NCI-H1417 (cell line): ENCODE measurements at places on chromosomes 4 and X.

- no peak for DNase-seq
Observed at GRCh38 chrX:96314985-96315384, 369.7 kb upstream of the DIAPH2 start.

- DNase-seq: no peak
Observed at GRCh38 chr4:152188801-152189200, 347.1 kb downstream of the FBXW7 start.

- no peak for DNase-seq
Observed at GRCh38 chrX:42948723-42949657, 171.0 kb upstream of the PPP1R2C start.

DNA sequence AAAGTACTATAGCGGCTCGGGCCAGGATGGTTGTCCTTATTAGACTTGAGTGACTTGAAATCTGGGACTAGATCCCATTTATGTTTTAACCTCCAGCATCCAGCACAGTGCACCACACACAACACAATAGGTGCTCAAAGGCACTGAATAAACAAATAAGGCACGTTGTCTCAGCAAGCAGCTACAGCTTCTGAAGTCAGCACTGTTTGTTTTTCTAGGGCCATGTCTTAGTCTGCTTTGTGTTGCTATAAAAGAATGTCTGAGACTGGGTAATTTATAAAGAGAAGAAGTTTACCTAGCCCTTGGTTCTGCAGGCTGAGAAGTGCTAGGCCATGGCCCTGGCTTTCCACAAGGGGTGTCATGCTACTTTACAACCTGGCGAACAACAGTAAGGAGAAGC lies 102.1 kb upstream of the LNX1 start:
- DNase-seq: no peak

- DNase-seq: no peak
Observed at GRCh38 chrX:47749185-47749967, 87.3 kb upstream of the ZNF81 start.

DNA sequence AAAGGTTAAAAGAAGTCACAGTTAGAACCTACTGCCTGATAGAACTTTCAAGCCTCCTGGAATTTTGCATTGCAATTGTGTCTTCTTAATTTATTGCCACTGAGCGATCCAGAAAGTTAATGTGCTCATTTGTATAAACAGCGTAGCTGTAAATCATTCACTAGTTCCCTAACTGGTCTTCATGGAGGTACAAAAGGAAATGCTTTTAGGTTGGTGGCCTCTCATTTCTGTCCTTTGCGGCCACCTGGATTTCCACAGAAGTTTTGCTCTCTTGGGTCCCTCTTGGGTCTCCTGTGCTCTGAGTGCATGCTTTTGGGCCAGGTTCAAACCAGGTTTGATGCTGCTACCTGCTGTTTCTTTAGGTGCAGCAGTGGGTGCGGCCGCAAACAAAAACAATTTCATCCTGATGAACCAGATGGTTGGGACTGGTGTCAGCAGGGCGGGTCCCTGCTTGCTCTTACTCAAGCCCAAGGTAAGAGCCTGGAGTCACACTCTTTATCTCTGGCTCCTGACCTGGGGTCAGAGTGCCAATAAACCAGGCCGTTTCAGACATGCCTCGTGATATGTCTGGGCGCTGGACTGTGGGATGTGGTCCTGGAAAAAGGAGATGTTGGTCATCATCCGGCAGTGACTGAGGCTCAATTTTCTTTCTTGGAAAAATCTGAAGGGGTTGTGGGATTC lies 270.1 kb downstream of the PTTG2 start:
- DNase-seq: no peak

DNA sequence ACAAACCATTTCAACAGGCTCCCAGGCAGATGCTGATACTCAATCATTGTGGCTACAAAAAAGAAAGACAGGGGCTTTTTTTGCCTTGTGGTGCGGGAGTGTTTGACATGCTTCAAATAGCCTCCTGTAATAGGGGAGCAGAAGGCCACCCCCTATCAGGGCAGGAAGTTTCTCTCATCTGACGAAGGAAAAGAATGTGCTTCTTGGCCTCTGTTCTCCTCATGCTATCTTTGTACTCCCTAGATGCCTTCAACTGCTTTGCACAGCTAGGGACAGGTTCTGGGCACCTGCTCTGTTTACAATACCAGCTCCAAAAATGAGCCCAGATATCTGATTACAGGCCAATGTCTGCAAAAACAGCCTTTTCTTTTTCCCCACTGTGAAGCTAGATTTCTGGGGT lies 391.1 kb downstream of the STIM2 start:
- no peak for DNase-seq
